HS-27A (cell line): ENCODE measurements at places on chromosomes 4 and X.

GRCh38 chr4:150337734-150338133, 244.2 kb upstream of the MAB21L2 start:
- DNase-seq = no peak

GRCh38 chr4:55784747-55785146, 34.8 kb upstream of the EXOC1L start:
- DNase-seq = no peak

DNA sequence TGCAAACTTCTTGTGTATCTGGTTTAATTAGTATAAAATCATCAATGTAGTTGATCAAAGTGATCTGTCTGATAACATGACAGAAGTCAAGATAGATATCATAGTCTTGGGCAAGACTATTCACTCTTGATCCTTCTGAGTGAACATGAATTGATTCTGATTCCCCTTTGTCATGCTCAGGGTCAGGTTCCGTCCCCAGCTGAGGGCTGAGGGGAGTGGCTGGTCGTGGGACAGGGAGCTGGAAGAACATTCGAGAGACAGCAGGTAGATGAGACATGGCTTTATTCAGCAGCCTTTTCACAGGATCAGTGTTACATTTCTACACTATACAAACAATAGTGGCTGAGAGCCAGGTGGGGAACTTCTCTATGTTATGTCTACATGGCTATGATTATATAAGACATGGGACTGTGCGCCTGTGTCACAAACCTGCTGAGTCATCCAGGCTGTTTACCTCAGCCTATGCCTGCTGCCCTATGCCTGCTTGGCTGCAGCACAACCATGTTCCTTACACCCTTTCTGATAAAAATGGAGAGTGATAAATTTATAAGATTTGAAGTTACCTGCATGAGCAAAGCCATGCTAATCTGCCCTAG, 586.9 kb upstream of the NR3C2 start:
- no peak for DNase-seq

DNA sequence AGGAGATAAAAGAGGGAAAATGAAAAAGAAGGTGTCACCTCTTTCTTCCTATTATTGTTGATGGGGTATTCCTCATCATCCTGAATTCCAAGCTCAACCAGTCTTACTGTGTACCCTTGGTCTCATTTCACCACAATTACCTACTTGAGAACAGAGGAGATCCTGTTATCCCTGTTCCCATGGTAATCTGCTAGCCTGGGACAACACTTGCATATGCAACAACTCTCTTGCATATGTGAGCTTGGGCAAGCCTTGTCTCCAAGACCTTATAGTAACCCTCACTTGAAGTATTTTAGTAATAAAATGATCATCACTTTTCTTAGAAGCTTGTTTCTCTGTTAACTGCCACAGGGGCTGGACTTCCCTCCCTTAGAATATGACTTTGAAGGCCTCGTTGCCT, 253.7 kb downstream of the NAP1L3 start:
- DNase-seq = no peak

DNA sequence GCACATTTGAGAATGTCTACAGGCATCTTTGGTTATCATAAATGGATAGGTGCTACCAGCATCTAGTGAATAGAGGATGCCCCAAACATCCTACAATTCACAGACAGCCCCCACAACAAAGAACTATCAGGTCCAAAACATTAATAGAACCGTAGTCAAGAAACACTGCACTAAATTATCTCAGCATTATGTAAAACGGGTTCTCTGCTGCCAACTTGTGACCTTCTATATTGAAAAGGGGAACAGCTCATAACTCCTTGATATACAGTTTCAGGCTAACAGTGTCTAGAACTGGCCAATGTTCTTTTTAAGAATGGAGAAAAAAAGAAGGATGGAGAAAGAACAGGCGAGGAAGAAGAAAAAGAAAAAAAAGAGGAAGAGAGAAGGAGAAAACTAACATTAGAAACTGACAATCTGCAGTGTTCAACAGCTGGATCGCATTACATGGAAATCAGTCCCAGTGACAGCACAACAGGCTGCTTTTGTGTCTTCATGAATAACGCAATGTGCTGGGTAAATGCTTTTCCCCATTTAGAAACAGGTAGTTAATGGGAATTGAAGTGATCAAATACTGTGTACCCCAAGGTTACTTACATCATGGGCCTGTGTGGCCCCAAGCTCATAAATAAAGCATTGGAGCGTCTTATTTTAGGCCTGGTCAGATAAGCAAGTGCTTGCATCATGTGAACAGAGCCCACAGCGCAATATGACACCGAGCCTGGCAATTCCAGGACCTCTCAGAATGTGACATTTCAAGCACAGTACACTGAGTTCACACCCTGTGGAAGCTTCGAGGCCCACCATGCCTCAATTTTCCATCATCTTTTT, 339.5 kb downstream of the DHX15 start:
- no peak for DNase-seq

- DNase-seq = no peak
Observed at GRCh38 chr4:124642846-124643245, 69.7 kb downstream of the ANKRD50 start.

GRCh38 chr4:88204882-88205281, 46.4 kb upstream of the ABCG2 start:
- DNase-seq = no peak

DNA sequence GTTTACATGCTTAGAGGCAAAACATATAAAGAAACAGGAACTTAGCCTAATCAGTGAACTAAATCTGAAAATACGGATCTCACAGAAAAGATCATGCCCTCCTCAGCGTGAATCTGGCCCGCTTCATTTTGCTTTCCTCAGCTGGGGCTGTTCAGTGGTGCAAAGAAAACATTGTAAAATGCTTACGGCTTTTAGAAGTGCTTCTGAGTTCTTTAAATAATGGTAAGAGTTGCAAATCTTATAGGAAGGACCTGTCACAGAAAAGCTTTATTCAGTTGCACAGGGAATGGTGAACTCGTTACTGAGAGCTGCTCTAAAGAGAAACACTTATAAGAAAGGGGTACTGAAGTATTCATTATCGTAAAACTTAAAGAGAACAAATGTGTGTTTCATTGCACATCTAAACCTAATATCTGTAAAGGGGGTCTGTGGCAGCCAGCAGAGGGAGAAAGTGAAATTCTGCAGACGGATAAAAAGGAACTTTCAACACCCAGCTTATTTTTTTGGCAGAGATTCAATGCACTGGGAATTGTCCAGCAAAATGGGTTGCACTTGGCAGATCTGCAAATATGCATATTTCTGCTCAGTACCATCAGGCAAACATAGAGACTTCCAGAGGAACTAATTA, 139.2 kb upstream of the ANK2 start:
- DNase-seq = no peak

DNA sequence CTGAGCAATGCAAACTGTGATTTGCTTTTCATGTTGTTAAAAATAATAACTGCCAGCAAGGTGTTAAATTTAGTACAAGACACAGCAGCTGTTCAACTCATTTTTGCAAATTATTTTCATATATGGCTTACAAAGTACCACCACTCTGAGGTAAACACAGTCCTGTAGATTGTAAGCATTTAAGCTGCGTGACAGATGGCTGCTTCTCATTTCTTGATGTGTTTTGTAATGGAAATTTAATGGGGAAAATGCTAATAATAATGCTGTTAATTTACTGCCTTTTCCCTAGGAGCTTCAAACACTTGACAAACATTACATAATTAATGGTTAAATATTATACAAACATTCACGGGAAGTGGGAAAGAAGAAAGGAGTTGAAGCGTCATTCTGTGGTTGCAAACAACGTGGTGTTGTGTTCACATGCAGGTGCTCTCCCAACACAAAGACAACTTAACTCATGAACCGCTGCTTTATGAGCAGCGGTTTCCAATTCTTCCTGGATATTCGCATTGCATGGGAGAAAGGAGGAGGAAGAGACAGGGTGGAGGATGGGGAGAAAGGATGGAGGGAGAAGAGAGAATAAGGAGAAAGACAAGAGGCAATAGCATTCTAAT, 236.8 kb upstream of the VCX start:
- DNase-seq = no peak
